ENCODE measurements at places on chromosomes 3 and 15.

DNA sequence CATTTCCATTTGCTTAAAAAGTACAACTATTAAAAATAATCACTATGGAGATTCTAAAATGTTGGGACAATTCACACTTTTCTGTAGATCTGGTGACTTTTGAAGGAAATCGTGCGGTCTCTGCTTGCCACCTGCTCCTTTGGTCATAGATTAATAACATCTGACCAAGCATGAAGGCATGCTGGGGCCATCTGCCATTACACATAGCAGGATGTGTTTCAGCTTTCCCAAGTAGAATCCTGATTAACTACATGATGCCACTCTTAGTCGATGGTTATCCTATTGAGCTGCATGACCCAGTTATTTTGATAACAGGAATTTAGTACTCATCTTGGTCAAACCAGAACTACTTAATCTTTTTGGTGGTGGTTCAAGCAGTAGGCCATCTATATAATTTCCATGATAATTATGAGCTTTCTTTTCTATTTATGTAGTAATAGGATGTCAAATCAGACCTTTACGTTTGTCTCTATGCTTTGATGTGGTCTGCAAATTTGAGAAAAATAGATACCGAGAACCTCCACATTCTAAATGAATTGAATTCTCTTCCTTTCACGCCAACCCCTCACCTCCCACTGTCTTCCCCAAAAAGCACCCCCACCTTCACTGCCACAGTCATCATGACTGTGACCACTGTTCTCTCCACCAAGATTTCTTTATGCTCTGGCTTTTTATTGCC, 158.1 kb downstream of the DIPK2A start:
- H3K4me1 ChIP-seq, result peaks cover 22% of the 10 kb centered on the region
- no peaks in the 10 kb centered on the region for H3K36me3 ChIP-seq
- H3K27me3 ChIP-seq, result no peaks in the 10 kb centered on the region
- no peak for DNase-seq

DNA sequence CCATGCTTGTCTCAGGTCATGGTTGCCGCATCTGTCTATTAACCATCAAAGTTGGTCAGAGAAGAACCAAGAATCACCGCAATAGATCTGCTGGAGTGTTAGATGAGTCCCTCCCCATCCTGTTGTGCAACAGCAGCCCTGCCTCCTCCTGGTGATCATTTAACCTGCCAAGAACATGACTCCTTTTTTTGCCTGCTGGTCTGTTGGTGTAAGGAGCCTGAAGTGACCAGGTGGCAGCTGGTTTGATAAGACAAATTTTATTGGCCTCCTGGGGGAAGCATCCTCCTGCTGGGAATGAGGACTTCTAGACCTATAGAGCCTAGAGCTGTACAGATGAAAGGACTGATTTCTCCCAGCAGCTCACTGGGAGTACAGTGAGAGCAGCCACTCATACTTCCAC, 43.5 kb upstream of the RAF1 start:
- peaks cover 4% of the 10 kb centered on the region for H3K4me1 ChIP-seq
- no peak for DNase-seq
- H3K36me3 ChIP-seq, result no peaks in the 10 kb centered on the region
- no peaks in the 10 kb centered on the region for H3K27me3 ChIP-seq
- no peak overlapping the region for H3K27ac ChIP-seq

DNA sequence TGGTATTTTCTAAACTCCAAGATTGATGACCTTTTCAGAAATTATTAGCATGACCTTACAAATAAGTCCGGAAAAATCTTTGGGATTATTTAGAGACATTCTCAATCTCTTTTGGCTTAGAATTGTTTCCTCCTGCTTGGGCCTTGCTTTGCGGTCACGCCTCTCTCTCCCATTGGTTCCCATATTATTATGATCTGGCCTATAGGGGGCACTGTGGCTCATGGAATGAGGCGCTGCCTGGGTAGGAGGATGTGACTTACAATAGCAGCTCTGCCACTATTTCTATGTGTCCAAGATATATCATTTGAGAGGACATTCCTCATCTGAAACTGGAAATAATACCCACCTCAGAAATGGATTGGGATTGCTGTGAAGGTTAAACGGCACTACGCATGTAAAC, 464.9 kb downstream of the MFSD1 start:
- H3K27ac ChIP-seq, result no peak overlapping the region
- H3K4me1 ChIP-seq, result no peaks in the 10 kb centered on the region
- no peak for DNase-seq
- peaks cover 5% of the 10 kb centered on the region for H3K27me3 ChIP-seq
- no peaks in the 10 kb centered on the region for H3K36me3 ChIP-seq
- H3K4me3 ChIP-seq, result no peak overlapping the region

DNA sequence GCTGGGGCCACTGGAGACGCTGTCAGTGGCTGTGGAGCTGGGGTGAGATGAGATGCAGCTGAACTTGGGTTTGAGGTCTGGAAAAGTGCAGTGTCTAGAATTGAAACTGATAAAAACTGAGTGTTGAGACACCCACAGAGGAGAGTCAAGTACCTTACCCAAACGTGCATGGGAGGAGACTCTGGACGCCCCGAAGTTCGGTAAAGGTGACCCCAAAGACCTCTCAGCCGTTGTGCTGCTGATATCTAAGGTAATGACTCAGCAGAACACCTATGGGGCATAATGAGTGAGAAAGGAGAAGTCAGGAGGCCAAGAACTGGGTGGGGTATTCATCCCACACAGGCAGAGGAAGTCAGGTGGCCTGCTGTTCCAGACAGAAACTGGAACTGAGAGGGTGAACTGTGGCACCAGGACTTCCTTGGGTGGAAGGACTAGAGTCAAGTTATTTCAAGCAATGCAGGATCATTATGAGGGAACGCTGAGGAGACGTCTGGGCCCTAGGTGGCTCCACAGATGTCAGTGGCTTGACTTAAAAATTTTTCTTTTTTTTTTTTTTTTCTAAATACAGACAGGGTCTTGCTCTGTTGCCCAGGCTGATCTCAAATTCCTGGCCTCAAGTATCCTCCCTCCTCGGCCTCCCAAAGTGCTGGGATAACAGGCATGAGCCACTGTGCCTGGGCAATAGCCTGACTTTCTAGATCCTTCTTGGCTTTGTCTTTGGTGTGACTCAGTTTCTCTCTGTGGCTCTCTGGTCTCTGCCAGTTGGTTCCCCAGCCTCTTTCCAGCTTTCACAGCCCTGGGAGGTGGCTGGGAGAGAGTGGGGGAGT, 67.6 kb upstream of the GCNT3 start:
- no peak for DNase-seq
- no peaks in the 10 kb centered on the region for H3K36me3 ChIP-seq
- H3K4me1 ChIP-seq, result no peaks in the 10 kb centered on the region
- no peak overlapping the region for H3K4me3 ChIP-seq

DNA sequence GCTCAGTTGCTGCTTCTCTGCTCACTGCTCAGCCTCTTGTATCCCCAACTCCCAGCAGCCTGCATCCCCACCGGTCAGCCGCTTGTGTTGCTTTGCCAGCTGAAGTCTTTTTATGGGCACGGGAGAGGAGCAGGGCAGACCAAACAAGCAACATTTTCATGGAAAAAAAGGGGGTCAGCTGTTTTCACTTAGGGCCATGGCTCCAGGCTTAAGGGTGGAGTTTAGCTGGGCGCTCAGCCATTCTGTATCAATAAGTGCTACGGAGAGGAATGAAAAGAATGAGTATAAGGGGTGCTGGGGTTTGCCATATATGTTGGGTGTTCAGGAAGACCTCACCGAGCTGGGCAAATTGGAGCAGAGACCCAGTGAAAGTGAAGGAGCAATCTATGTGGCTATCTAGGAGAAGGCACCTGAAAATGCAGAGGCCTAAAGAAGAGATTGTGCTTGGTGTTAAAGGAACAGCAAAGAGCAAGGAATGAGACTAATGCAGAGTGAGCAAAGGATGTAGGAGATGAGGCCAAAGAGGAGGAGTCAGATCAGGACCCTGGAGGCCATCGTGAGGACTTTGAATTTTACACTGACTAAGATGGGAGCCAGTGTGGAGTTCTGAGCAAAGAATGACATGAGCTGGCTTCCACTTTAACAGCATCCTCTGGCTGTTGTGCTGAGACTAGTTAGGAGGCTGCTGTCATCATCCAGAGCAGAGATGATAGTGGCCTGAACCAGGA, 16.6 kb upstream of the IREB2 start:
- H3K4me3 ChIP-seq, result no peak overlapping the region
- no peak for DNase-seq
- H3K27me3 ChIP-seq, result no peaks in the 10 kb centered on the region
- H3K27ac ChIP-seq, result no peak overlapping the region

DNA sequence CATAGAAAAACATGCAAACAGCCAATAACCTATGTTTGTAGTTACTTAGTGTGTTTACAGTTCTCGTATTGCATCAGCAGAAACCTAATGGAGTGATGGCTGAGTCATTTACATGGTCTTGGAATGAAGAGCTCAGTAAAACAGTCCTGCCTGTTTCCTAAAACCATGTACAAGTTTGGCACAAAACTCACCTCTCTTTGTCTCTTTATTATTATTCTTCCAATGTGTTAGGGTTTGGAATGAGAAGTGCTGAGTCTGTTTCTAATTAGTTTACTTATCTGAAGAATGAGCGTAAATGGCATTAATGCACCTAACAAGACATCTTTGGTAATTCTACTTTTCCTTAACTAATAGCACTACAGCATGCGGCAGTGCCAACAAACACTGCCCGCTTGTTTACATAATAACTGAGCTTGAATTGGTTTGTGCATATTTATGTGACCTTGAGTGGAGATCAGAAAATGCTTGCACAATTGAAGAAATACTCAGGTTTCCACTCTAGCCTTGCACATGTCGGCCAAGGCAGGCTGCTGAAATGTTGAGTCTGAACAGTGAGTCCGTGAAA, 385.4 kb upstream of the SEMA6D start:
- no peak overlapping the region for H3K27ac ChIP-seq
- no peaks in the 10 kb centered on the region for H3K36me3 ChIP-seq
- peaks cover 3% of the 10 kb centered on the region for H3K4me1 ChIP-seq

GRCh38 chr15:80957976-80958375, 31.6 kb downstream of the MESD start:
- H3K36me3 ChIP-seq, result peaks cover 14% of the 10 kb centered on the region
- no peak overlapping the region for H3K27ac ChIP-seq
- no peak overlapping the region for H3K4me3 ChIP-seq
- H3K4me1 ChIP-seq, result peaks cover 12% of the 10 kb centered on the region
- DNase-seq, result no peak
- no peaks in the 10 kb centered on the region for H3K27me3 ChIP-seq

DNA sequence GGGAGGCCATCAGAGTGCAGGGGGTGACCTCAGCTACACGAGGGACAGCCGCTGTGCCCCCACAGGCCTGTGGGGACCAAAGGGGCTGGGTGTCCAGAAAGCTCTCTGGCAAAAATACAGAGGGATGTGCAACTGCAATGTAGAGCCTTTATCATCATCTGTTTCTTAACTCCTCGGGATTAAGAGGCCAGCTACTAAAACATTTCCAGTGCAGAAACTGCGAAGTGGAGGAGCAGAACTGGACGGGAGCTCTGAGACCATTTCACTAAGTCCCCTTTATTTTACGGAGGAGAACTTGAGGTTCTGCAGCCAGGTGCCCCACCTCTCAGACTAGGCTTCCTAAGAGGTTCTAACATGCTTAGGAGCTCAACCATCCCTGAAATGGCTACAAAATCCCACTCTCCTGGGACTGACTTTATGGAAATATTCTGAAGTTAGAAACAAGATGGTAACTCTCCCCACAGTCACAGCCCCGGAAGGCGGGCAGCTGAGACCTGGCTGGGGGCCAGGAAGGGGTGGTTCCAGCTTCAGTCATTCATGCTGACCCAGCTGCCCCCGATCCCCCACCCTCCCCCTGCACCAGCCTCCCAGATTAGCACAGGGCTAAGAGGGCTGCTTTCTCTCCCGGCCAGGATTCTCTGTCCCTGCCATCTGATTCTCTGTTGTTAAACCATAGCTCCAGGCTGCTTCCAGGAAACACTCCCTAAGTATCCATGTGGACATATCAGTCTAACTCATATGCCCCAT, 40.3 kb downstream of the UMPS start:
- H3K27ac ChIP-seq, result peak overlapping the region; percentile 16
- H3K36me3 ChIP-seq, result peaks cover 40% of the 10 kb centered on the region
- H3K27me3 ChIP-seq, result no peaks in the 10 kb centered on the region
- peaks cover 48% of the 10 kb centered on the region for H3K4me1 ChIP-seq
- H3K4me3 ChIP-seq, result no peak overlapping the region
- DNase-seq, result no peak

DNA sequence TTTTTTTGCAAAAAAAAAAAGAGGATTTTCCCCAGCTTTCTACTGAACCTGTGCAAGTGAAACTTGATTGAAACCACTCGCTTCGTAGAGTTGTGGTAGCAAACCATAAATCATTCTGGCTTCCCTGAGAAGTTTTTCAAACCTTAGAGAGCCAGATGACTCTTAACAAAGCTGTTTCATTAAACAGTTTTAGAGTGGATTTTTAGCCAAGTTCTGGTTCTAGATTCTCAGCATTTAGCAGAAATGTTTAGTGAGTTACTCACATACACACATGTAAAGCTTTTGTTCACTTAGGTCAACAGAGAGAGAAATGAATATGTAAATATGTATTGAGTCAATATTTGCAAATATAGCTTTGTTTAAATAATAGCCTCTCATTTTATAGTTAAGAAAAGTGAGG, 18.1 kb upstream of the CCR9 start:
- H3K27ac ChIP-seq, result no peak overlapping the region
- no peak for DNase-seq
- no peaks in the 10 kb centered on the region for H3K4me1 ChIP-seq
- no peaks in the 10 kb centered on the region for H3K36me3 ChIP-seq
- H3K27me3 ChIP-seq, result no peaks in the 10 kb centered on the region
- no peak overlapping the region for H3K4me3 ChIP-seq

DNA sequence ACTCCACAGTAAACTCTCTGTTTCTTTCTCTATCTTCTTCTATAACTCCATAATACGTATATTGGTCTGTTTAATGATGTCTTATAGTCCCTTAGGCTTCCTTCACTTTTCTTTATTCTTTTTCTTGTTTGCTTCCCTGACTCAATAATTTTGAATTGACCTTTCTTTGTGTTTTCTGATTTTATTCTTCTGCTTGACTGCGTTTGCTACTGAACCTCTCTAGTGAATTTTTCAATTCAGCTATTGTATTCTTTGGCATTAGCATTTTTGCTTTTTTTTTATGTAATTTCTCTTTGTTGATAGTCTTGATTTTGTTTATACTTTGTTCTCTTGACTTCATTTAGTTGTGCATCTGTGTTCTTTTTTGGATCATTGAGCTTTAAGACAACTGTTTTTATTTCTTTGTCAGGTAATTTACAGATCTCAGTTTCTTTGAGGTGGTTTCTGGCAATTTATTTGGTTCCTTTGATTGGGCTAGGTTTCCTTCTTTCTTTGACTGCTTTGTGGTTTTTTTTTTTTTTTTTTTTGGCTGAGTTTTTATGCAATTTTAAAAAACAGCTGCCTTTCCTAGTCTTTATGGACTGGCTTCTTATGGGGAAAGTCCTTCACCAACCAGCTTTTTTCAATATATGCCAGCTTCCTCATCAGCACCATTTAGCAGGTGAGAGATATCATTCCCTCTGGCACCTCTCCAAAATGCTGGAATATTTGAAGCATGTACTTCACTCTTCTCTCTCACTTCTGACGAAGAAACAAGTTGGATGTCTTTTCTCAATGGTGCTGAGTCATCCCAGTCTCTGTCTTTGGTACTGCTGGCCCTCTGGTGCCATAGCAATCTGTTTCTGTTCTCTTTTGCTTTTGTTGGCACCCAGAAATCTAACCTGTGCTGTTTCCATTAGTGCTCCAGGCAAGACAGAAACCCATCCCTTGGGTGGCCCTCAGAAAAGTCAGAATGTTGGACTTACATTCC, 17.6 kb downstream of the RSRC1 start:
- no peak overlapping the region for H3K4me3 ChIP-seq
- H3K36me3 ChIP-seq, result peaks cover 82% of the 10 kb centered on the region
- H3K4me1 ChIP-seq, result no peaks in the 10 kb centered on the region
- no peak for DNase-seq
- H3K27me3 ChIP-seq, result no peaks in the 10 kb centered on the region
- no peak overlapping the region for H3K27ac ChIP-seq

- DNase-seq, result no peak
- peaks cover 88% of the 10 kb centered on the region for H3K4me1 ChIP-seq
- no peaks in the 10 kb centered on the region for H3K36me3 ChIP-seq
- no peak overlapping the region for H3K27ac ChIP-seq
- no peak overlapping the region for H3K4me3 ChIP-seq
These were observed 76.8 kb downstream of the SMAD3 start for GRCh38 chr15:67142092-67142766.

Measured in suprapubic skin (tissue), 4 donors.